ENCODE measurements at places on chromosomes 7 and 10.

- no peak for DNase-seq
These were observed 312.6 kb downstream of the WDR37 start for GRCh38 chr10:1368842-1369171.

GRCh38 chr7:138975343-138976104 is 5.7 kb downstream of the KIAA1549 start:
- DNase-seq: no peak

GRCh38 chr7:19442016-19442785 is 266.6 kb downstream of the POLR1F start:
- no peak for DNase-seq

DNA sequence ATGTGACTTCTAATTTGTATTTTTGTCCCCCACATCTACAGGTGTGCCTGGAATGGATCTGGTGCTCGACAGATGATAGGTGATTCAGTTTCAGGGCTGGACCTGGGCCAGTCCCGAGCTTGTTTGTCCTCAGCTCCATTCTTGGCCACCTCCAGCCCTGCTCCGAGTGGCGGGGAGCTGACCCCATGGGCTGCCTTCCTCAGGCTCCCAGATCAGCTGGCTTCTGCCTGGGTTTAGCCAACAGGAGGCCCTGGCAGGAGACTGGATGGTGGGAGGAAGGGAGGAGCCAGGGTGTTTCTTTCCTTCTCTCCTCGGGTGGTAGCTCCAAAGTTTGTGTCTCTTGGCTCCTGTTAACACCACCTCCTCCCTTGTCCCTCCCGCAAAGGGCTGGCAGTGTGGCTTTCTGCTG is 75.2 kb downstream of the CDH23 start:
- no peak for DNase-seq

DNA sequence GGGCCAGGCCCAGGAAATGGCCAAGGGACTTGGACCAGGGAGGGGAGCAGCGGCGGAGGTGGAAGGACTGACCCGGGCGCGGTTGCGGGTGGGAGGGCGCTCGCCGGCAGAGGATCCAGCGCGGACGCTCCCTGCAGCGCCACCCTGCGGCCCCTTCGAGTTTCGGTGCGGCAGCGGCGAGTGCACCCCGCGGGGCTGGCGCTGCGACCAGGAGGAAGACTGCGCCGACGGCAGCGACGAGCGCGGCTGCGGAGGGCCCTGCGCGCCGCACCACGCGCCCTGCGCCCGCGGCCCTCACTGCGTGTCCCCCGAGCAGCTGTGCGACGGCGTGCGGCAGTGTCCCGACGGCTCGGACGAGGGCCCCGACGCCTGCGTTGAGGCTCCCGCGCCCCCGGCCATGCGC is 16.8 kb upstream of the ZNF467 start:
- no peak for DNase-seq

GRCh38 chr10:132329565-132330485 is 2.2 kb upstream of the LRRC27 start:
- DNase-seq: no peak

- DNase-seq: no peak
These were observed 158.9 kb downstream of the CDK14 start for GRCh38 chr7:90755041-90755440.

DNA sequence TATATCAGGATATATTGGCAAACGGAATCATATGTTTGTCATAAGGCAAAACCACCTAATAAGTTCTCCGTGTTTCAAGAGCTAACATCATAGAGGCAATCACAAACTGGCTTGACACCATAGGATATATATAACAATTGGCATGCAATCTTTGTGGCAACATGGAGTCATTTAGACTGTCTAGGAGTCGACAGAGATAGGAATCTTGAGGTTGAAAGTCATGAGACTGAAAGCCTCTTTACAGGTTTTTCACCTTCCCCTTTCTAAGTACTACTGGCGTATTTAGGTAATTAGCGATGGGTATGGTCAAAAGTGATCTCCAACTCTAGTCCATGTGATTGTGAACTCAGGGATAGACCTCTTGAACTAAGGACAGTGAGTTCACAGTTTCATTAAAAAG is 63.7 kb downstream of the THSD7A start:
- DNase-seq: no peak

- no peak for DNase-seq
These were observed at the start of gene IL6 for GRCh38 chr7:22726907-22727713. TSS of gene IL6 (plus strand) at chr7:22727200. CDS start at chr7:22727263, 63 bp downstream.

DNA sequence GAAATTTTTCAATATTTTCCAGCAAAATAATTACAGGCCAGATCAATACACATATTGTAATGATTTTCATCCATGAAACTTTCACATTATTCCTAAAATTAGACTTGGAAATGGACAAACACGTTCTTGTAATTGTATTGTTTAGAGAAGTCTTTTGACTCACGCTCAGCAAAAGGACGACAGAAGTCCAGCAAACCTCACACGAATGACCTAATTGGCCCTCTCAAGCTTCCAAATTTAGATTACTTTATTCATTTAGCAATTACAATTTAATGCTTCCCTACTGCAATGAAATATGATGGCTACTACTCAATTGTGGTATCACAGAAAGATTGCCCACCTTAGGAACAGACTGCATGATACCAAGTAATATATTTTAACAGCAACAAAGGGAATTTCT is 702.2 kb downstream of the MAGI2 start:
- no peak for DNase-seq

DNA sequence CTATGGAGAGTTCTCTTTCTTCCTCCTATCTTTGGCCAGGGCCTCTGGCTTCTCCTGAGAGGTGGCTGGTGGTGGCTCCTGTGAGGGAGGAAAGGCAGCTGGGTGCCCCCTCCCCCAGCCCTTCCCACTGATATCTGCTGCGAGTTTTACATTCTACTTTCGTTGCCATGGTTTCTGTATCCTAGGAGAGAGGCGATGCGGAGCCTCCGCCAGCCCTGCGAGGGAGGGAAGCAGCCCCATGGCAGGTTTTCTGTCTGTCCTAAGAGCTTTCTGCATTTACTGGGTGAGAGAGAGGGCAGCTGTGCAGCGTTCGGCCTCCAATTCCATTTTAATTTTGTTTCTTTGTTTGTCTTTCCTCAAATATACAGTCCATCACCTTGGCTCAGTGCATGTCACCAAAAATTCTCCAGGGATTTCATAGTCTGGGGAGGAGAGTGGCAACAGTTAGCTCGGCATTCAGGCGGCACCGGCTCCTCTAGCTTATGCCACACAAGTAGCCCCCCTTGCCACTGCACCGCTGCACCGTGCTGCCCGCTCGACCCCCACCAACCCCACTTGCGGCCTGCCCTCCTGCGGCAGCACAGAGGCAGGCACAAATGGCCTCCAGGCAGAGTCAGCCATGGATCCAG is 20.4 kb downstream of the DNAJB12 start:
- no peak for DNase-seq

DNA sequence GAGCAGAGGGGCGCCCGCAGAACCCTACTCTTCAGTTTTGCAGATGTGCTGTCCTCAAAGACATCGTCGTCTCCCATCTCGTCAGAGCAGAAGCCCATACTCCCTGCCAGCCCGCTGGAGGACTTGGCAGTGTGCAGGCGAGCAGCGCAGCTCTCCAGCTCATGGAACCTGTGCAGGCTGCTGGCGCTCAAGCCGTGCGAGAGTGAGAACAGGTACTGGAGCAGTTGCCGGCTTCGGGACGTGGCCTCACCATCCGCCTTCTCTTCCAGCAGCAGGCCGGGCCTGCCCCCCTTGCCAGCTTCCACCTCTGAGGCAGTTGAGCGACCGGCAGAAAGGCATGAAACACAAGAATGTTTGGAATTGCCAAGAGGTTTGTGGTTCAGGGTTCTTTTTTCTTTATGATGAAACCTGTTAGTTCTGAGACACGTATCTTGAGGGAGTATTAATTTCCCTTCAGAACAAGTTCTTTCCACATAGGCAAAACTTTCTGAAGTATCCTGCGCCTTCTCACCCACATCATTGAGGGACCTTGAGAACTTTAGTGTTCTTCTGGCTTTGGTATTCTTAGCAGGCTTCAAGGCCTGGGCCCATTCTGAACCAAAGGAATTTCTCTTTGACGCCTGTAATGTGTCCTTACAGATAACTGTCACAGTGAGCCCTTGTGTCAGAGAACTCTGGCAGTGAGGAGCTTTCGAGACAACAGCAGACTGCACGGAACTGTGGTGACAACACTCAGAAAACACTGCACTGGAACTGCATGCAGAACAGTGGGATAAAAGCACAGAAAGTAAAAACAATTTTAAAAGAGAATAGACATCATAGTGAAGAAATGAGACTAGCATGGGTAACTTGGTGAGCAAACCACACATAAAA is 89.5 kb downstream of the ALOX5 start:
- no peak for DNase-seq

All from activated CD4-positive, alpha-beta T cell treated with anti-CD3 and anti-CD28 coated beads for 1 hour (primary cell).